Epithelial cell of alveolus of lung (primary cell): ENCODE measurements at places on chromosomes 2 and 18. TPM values are rescaled to one million over a fixed set of nuclear protein-coding genes. Genes with fewer than 3 reads are reported as not detected.

The LYPD6B gene
- total RNA-seq = 0.13 and 0.24 TPM in 2 replicates

The PNPT1 gene
- total RNA-seq = 8.0 and 13.8 TPM in 2 replicates

The CDKL4 gene
- total RNA-seq = 0.32 TPM in 1 of 2 replicates, not detected in the other

The AFF3 gene
- 5.7 and 6.6 TPM in 2 replicates for total RNA-seq

The PRR30 gene
- total RNA-seq = not detected in 2 replicates

The GALNT5 gene
- total RNA-seq = 5.3 and 7.6 TPM in 2 replicates

The PKDCC gene
- 60.2 and 200 TPM in 2 replicates for total RNA-seq

The CRYBA2 gene
- not detected in 2 replicates for total RNA-seq

The FASTKD2 gene
- 22.7 and 31.7 TPM in 2 replicates for total RNA-seq

The TUBB8B gene
- not detected in 2 replicates for total RNA-seq

The TSGA10 gene
- total RNA-seq = 0.72 and 0.91 TPM in 2 replicates

The REEP1 gene
- 0.13 and 0.40 TPM in 2 replicates for total RNA-seq

The UBE2E3 gene
- total RNA-seq = 95.0 and 177 TPM in 2 replicates

The MEIS1 gene
- total RNA-seq = 44.3 and 117 TPM in 2 replicates

The SRD5A2 gene
- not detected in 2 replicates for total RNA-seq

The ALPG gene
- total RNA-seq = not detected in 2 replicates

The CYS1 gene
- 0.39 TPM in 1 of 2 replicates, not detected in the other for total RNA-seq

The SULT1C4 gene
- 2.1 and 3.1 TPM in 2 replicates for total RNA-seq

The PLEKHM3 gene
- total RNA-seq = 3.7 and 13.3 TPM in 2 replicates

The LGALSL gene
- 3.4 and 17.7 TPM in 2 replicates for total RNA-seq

The TMEM17 gene
- 1.3 TPM in 2 replicates for total RNA-seq

The SERPINB13 gene
- total RNA-seq = not detected in 2 replicates

The CRYGC gene
- not detected in 2 replicates for total RNA-seq

The MAPK4 gene
- total RNA-seq = under 0.01 and 0.16 TPM in 2 replicates

The GKN1 gene
- not detected in 2 replicates for total RNA-seq

The OXER1 gene
- total RNA-seq = 0.13 and 0.32 TPM in 2 replicates

The FARP2 gene
- total RNA-seq = 16.8 and 27.8 TPM in 2 replicates

The VIT gene
- 0.39 TPM in 1 of 2 replicates, not detected in the other for total RNA-seq

The CFAP221 gene
- total RNA-seq = not detected in 2 replicates

The SPR gene
- total RNA-seq = 12.8 and 14.0 TPM in 2 replicates

The SLC19A3 gene
- 1.0 and 1.9 TPM in 2 replicates for total RNA-seq

The GKN2 gene
- not detected in 2 replicates for total RNA-seq

The RPL37A gene
- total RNA-seq = 2,101 and 2,585 TPM in 2 replicates

The AKAIN1 gene
- not detected in 2 replicates for total RNA-seq

The ZNF519 gene
- 4.4 and 5.0 TPM in 2 replicates for total RNA-seq

The TEKT4 gene
- not detected in 2 replicates for total RNA-seq

The TMEM37 gene
- total RNA-seq = 0.13 and 9.8 TPM in 2 replicates

The TACR1 gene
- not detected in 2 replicates for total RNA-seq

The CCDC85A gene
- 0.78 TPM in 1 of 2 replicates, not detected in the other for total RNA-seq

The CXCR1 gene
- total RNA-seq = not detected in 2 replicates

The C2orf80 gene
- total RNA-seq = not detected in 2 replicates

The TNFRSF11A gene
- total RNA-seq = under 0.01 TPM in 1 of 2 replicates, not detected in the other

The IL1F10 gene
- not detected in 2 replicates for total RNA-seq

The C1GALT1C1L gene
- total RNA-seq = 0.39 TPM in 1 of 2 replicates, not detected in the other

The FBXO15 gene
- 0.91 TPM in 1 of 2 replicates, not detected in the other for total RNA-seq

The AP1S3 gene
- total RNA-seq = 3.7 and 5.5 TPM in 2 replicates

The STK39 gene
- 9.4 and 25.3 TPM in 2 replicates for total RNA-seq

The NEURL3 gene
- 0.13 TPM in 1 of 2 replicates, not detected in the other for total RNA-seq

The USP40 gene
- 22.4 and 24.6 TPM in 2 replicates for total RNA-seq
